ENCODE measurements at places on chromosomes 4 and X.
A peak's percentile ranks its signal among the peaks of the same experiment; 100 is the strongest.

DNA sequence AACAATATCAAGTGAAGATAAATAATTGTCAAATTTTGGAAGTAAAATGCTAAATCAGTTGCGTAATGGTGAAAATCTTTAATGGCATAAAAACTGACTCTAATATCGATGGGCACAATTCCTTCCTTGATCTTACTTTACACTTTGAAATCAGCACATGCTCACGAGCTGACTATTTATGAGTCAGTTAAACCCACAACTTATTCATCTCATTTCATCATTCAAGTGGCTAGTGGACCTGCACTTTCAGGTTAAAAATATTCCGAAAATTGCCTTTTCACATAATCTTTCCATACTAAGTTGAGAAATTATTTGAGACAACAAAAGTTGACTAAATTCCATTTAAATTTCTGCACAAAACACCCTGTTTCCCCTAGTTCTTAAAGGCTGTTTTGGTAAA is 582.1 kb upstream of the TENM3 start:
- DNase-seq: no peak

DNA sequence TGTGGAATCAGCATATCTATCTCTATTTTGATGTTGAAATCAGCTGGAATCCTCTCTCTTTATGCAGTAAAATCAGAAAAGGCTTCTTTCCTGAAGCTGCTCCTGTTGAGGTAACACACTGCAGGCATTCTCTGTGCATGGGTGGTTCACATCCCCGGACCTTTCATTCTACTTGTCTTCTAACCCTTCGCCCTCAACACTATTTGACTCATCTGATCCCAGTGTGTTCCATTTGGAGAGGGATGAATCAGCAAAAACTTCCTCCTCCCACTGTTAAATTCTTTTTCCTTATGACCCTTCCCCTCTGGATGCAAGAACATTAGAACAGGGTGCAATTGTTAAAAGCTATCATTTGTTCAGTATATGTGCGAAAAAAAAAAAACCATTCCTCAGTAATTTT is 67.4 kb downstream of the RNF150 start:
- DNase-seq: no peak

GRCh38 chrX:111047575-111047974 is 48.4 kb upstream of the PAK3 start:
- DNase-seq: no peak

DNA sequence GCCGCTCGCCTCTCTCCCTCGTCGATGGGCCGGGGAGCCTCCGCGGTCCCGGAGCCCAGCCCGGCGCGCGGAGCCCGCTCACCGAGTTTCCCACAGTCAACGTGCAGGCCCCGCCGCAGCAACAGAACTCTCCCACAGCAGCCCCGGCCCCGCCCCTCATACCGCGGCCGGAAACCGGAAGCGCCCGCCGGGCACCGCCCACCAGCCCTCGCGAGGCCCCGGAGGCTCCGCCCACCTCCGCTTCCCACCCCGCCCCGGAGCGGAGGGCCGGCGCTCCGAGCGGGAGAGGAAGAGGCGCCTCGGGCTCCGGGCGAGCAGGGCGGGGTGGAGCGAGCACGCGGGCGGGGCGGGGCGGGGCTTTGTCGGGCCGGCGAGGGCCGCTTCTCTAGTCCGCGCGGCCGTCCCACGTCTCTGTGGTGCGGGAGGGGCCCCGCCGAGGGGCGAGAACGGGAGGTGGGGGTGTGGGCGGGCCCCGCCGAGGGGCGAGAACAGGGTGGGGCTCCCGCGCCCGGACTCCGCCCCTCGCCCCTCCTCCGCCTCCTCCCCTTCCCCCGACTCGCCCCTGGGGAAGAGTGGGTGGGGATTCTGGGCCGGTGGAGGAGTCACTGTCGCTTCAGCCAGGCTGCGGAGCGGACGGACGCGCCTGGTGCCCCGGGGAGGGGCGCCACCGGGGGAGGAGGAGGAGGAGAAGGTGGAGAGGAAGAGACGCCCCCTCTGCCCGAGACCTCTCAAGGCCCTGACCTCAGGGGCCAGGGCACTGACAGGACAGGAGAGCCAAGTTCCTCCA is at the start of the genes ABCD1 and BCAP31:
TSS of gene ABCD1 (plus strand) at position 605 of the 787 bp plus-strand sequence. CDS start 411 bp downstream, outside the sequence.
TSS of gene BCAP31 (minus strand) at position 136 of the 787 bp plus-strand sequence. CDS start 1,143 bp downstream, outside the sequence.
- DNase-seq: peak; percentile 84

GRCh38 chrX:88655460-88655859 is 91.6 kb upstream of the CPXCR1 start:
- no peak for DNase-seq

GRCh38 chr4:27524224-27524623 is 663.6 kb downstream of the STIM2 start:
- no peak for DNase-seq

- no peak for DNase-seq
Measured at GRCh38 chrX:13330446-13330845, 10.6 kb upstream of the ATXN3L start.

GRCh38 chrX:69152417-69152841 is 12.8 kb downstream of the PJA1 start:
- DNase-seq: no peak

DNA sequence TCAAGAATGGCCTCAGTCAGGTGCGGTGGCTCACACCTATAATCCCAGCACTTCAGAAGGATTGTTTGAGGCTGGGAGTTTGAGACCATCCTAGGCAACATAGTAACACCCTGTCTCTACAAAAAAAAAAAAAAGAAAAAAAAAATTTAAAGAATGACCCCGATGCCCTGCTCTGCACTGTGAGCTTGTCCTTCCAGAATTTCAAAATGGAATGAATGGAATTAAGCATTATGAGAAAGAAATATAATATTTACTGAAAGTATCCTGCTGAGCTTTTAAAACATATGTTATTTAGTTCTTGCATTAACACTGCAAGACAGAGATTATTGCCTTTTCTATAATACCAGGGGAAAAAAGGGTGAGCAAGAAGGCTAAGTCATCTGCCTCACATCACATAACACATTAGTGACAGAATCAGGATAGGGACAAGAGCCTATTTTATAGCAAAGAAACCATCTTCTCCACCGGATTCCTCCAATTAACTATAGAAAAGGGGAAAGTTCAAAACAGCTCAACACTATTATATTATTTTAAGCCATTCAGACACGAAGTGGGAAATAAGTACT is 41.9 kb upstream of the GAB1 start:
- DNase-seq: no peak

GRCh38 chr4:6196871-6197270 is 3.5 kb downstream of the JAKMIP1 start:
- DNase-seq: no peak

GRCh38 chrX:13430136-13430827 is 110.4 kb upstream of the ATXN3L start:
- DNase-seq: no peak

GRCh38 chr4:94676970-94677369 is 80.8 kb upstream of the BMPR1B start:
- DNase-seq: no peak

DNA sequence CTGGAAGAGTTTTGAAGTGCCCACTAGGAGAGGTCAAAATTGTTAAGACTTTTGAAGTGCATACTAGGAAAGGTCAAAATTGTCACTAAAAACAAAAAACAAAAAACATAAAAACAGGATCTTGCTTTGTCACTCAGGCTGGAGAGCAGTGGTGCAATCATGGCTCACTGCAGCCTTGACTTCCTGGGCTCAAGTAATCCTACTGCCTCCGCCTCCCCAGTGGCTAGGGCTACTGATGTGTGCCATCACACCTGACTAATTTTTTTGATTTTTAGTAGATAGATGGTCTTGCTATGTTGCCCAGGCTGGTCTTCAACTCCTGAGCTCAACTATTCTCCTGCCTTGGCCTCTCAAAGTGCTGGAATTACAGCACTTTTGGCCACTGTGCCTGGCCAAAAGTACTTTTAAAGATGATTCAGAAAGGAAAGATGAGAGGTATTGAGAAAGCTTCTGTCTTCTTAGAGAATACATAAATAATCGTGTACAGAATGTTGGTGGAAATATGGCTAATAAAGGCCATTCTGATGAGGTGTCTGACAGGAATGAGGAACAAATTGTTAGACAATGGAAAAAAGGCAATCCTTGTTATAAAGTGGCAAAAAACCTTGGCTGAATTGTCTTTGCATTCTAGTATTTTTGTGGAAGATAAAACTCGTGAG is 43.3 kb upstream of the STX18 start:
- no peak for DNase-seq

DNA sequence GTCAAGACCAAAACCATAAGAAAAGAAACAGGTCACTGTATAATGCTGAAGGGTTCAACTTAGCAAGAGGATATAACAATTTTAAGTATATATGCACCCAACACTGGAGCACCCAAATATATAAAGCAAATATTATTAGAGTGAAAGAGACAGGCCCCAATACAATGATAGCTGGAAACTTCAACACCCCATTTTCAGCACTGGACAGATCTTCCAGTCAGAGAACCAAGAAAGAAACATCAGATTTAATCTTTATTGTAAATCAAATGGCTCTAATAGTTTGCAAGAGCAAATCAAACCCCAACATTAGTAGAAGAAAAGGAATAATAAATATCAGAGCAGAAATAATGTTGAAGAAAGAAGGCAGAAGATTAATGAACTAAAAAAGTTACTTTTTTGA is 36.2 kb downstream of the MAGED4 start:
- DNase-seq: no peak

Measured in T-helper 9 cell (primary cell).